Neural crest cell (in vitro differentiated cells): ENCODE measurements at places on chromosomes 7 and 10. TPM values are rescaled to one million over a fixed set of nuclear protein-coding genes. Genes with fewer than 3 reads are reported as not detected.

PAPSS2 gene
- total RNA-seq: 1.3 and 2.7 TPM in 2 replicates

DNA sequence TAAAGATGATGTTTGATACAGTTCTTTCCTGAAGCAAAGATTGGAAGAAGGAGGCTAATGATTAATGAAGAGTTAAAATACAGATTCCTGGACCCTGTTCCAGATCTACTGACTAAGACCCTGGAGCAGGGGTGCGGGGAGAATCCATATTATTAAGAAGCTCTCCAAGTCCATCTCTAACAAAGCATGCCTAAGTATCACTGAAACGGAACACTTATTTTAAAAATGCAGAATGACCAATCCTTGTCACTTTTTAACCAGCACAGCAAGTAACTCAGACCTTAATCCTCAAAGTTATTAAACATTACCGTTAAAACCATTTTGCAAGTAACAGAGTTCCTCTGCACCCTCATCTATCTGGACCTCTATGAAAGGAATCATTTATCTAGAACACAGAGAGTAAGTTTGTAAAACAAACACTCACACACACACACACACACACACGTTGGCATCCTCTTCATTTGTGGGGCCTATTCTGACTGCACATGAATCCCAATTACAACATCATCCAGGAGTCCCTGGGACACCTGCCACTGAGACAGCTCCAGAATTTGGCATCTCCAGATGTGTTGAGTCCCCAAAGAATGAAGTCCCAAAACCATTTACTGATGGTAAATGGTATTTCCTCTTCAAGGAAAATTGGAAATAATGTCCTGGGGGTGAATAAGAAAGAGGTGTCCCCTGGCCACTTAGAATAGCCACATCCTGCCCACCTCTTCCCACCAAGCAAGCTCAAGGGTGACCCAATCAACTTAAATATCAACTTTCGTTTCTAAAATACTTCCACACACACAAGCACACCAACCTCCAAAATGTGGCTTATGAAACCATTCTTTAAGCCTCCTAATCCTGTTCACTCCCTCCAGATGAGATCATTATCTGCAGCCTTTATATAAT, 117.5 kb downstream of the PARD3 start:
- peak overlapping the region; percentile 10 for H3K27ac ChIP-seq
- H3K4me1 ChIP-seq: peaks cover 35% of the 10 kb centered on the region
- H3K36me3 ChIP-seq: peaks cover 11% of the 10 kb centered on the region

DNA sequence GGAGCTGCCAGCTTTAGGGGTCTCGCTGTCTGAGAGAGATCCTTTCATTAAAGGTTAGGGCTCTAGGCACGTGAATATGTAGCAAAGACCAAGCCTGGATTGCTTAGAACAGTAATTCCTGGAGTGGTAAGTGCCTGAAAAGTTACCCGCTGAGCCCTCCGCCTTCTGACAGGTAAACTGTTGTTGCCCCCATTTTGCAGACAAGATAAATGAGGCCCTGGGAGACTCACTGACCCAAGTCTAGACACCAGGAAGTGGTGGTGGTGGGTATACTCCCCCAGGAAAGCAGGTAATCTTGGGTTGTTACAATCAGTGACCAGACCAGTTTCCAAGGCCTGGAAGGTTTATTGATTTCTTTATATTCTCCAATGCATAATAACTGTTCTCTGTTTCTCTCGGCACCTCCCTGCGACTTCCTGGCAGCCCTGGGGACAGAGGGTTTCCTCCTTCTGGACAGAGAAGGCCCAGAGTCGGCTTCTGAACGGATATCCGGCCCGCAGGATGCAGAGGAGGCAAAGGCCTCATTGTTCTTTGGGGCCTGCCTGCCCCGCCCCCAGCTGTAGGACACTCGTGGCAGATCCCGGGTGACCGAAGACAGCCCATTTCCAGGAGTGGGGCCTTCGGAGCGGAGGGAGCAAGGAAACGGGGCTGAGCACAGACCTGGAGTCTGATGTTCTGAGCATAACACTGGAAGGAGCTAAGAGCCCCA, 1.3 kb upstream of the GRK5 start:
- H3K27ac ChIP-seq: peak overlapping the region; percentile 98
- H3K27me3 ChIP-seq: no peaks in the 10 kb centered on the region
- peak overlapping the region; percentile 94 for H3K4me3 ChIP-seq

PRF1 gene
- not detected in 2 replicates for total RNA-seq

DNA sequence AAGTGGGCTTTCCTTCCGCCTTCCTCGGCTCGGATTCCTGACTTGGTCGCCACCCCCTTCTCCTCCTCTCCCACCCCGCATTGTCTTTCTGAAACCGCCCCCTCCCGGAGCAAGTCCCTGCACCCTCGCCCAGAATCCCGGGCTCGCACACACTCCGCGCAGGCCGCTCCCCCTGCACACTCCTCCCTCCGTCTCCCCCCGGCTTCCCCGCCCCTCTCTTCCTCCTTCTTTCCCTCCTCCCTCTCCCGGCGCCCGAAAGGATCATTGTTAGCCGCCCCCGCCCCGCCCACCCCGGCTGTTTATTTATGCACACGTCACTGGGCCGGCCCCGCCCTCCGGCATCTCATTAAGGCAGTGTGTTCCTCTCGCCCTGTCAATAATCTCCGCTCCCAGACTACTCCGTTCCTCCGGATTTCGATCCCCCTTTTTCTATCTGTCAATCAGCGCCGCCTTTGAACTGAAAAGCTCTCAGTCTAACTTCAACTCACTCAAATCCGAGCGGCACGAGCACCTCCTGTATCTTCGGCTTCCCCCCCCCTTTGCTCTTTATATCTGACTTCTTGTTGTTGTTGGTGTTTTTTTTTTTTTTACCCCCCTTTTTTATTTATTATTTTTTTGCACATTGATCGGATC, at the start of gene TCF7L2:
Gene TCF7L2 (plus strand): TSS at position 373 of the 633 bp plus-strand sequence. CDS start 510 bp downstream, outside the sequence.
- H3K4me1 ChIP-seq: peaks cover 57% of the 10 kb centered on the region
- H3K27me3 ChIP-seq: peaks cover 15% of the 10 kb centered on the region
- no peaks in the 10 kb centered on the region for H3K36me3 ChIP-seq
- H3K4me3 ChIP-seq: peak within 1 kb of the TSS; percentile 98
- peak within 1 kb of the TSS; percentile 100 for H3K27ac ChIP-seq
- DNase-seq: peak; percentile 90

GRCh38 chr10:72275351-72276012, 1.8 kb downstream of the DDIT4 start:
- DNase-seq: no peak
- peak overlapping the region; percentile 98 for H3K4me3 ChIP-seq
- H3K36me3 ChIP-seq: peaks cover 4% of the 10 kb centered on the region
- H3K27me3 ChIP-seq: no peaks in the 10 kb centered on the region
- peak overlapping the region; percentile 67 for H3K27ac ChIP-seq

RASSF4 gene
- total RNA-seq: 16.4 and 18.6 TPM in 2 replicates

GRCh38 chr7:87445897-87446296, 29.6 kb downstream of the ABCB4 start:
- H3K4me3 ChIP-seq: no peak overlapping the region
- DNase-seq: no peak
- no peaks in the 10 kb centered on the region for H3K27me3 ChIP-seq
- H3K36me3 ChIP-seq: peaks cover 12% of the 10 kb centered on the region

- H3K27me3 ChIP-seq: peaks cover 55% of the 10 kb centered on the region
- H3K36me3 ChIP-seq: no peaks in the 10 kb centered on the region
- no peak for DNase-seq
- no peak overlapping the region for H3K27ac ChIP-seq
- no peaks in the 10 kb centered on the region for H3K4me1 ChIP-seq
These were observed 238.1 kb downstream of the REEP3 start for GRCh38 chr10:63759335-63759734.

CYP2C19 gene
- not detected in 2 replicates for total RNA-seq

- H3K4me3 ChIP-seq: peak overlapping the region; percentile 98
- peaks cover 3% of the 10 kb centered on the region for H3K36me3 ChIP-seq
- H3K4me1 ChIP-seq: peaks cover 27% of the 10 kb centered on the region
- no peak for DNase-seq
- H3K27me3 ChIP-seq: no peaks in the 10 kb centered on the region
- H3K27ac ChIP-seq: peak overlapping the region; percentile 99
These were observed 669 bp upstream of the AP5Z1 start for GRCh38 chr7:4774658-4775249.

DNA sequence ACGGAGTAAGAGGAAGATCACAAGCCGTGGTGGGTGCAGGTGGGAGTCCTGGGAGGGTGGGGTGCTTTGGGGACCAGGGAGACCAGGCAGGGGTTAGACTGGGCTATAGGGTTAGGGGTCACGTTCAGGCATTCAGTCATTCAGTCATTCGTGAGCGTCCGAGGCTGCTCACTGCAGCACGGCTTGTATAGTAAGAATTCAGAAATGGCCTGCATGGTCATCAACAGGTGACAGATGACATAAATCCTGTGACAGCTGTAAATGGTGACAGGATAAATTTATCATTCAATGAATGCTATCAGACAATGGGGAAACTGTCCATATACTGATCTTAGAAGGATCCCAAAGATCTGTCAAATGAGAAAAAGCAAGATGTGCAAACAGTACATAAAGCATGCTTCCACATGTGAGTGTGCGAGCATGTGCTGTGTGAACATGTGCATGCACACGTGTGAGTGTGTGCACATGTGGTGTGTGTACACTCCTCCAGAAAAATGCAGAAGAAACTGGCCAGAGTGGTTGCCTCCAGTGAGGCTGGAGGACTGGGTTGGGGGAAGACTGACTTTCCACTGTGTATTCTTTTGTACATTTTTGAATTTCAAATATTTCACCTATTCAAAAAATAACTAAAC, 32.0 kb upstream of the SMARCD3 start:
- peaks cover 10% of the 10 kb centered on the region for H3K4me1 ChIP-seq
- H3K4me3 ChIP-seq: no peak overlapping the region
- no peak overlapping the region for H3K27ac ChIP-seq
- H3K36me3 ChIP-seq: no peaks in the 10 kb centered on the region
- H3K27me3 ChIP-seq: peaks cover 31% of the 10 kb centered on the region
- no peak for DNase-seq

IL2RA gene
- total RNA-seq: not detected in 2 replicates

HYAL4 gene
- not detected in 2 replicates for total RNA-seq

- no peaks in the 10 kb centered on the region for H3K36me3 ChIP-seq
- no peak overlapping the region for H3K4me3 ChIP-seq
- no peak for DNase-seq
- H3K4me1 ChIP-seq: no peaks in the 10 kb centered on the region
- peaks cover 2% of the 10 kb centered on the region for H3K27me3 ChIP-seq
- H3K27ac ChIP-seq: no peak overlapping the region
These were observed 23.3 kb downstream of the PODXL start for GRCh38 chr7:131533151-131533559.

SPDYE6 gene
- total RNA-seq: not detected in 2 replicates

DNA sequence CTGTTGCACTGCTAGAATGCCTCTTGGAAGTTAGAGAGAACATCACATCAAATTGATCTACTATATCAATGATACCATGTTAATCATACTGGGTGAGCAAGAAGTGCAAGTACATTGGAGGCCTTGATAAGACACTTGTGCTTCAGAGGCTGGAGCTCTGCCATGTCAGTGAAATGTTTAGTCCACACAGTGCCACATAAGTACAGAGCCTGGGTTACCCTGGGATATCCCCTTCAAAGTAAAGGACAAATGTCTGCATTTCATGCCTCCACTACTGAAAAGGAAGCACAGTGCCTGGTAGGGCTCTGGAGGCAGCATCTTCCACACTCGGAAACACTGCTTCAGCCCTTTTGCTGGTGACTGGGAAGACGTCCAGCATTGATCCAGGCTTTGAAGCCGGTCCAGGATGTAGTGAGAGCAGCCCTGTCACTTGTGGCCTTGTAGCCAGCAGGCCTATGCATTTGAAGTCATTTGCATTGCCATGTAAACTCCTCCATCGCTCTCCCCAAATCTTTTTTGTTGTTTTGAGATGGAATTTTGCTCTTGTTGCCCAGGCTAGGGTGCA, 15.7 kb upstream of the STN1 start:
- H3K4me3 ChIP-seq: no peak overlapping the region
- DNase-seq: no peak
- no peaks in the 10 kb centered on the region for H3K36me3 ChIP-seq
- H3K27ac ChIP-seq: no peak overlapping the region

GRCh38 chr7:127208860-127209259, 43.9 kb downstream of the GRM8 start:
- H3K4me1 ChIP-seq: no peaks in the 10 kb centered on the region
- H3K36me3 ChIP-seq: no peaks in the 10 kb centered on the region
- H3K27me3 ChIP-seq: peaks cover 21% of the 10 kb centered on the region

ENO4 gene
- total RNA-seq: 0.37 and 1.1 TPM in 2 replicates

GRM3 gene
- total RNA-seq: 2.9 and 3.4 TPM in 2 replicates

LIPF gene
- not detected in 2 replicates for total RNA-seq

DNA sequence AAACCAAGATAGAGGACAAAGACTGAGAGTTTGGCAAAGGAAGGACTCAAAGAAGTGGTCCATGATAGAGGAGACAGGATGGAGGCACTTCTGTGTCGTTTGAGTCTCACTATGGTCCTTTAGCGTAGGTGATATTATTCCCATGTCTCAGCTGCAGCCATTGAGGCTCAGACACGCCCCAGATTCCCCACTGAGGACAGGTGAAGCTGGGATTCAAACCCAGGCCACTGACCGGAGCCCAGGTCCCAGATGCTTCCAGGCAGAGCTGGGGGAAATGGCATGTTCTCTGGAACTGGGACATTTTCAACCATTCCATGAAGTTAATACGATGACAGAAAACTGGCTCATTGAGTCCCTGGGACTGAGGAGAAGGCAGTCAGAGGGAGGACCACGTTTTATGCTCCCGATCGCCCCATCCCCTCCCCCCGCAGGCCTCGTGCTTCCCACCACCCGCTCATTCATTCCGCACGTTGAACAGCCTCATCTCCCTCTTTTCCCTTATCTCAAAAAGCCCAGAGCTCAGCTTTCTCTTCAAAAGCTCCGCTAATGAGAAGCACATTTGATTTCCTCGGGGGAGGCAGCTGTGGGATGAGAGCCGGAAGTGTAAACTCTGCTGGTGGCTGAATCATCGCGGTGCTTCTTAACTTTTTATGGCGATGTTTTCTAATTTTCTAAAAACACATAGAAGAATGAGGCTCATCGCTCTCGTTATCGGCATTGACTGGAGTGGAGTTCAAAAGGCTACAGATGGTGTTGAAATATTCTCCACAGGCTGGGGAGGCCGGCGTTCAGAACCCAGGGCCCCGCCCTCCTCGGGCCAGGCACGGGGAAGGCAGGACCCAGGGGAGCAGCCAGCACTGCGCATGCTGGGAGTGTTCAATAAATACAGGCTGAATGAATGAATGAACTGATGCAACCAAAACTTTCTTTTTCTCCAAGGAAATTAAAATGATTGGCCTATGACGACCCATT, 64.0 kb downstream of the OAT start:
- H3K4me1 ChIP-seq: peaks cover 11% of the 10 kb centered on the region
- no peak for DNase-seq
- no peaks in the 10 kb centered on the region for H3K27me3 ChIP-seq

- no peak for DNase-seq
- no peaks in the 10 kb centered on the region for H3K36me3 ChIP-seq
- no peaks in the 10 kb centered on the region for H3K27me3 ChIP-seq
- H3K4me1 ChIP-seq: peaks cover 6% of the 10 kb centered on the region
- H3K27ac ChIP-seq: peak overlapping the region; percentile 51
These were observed 215.9 kb downstream of the PARD3 start for GRCh38 chr10:34599026-34599795.

DNA sequence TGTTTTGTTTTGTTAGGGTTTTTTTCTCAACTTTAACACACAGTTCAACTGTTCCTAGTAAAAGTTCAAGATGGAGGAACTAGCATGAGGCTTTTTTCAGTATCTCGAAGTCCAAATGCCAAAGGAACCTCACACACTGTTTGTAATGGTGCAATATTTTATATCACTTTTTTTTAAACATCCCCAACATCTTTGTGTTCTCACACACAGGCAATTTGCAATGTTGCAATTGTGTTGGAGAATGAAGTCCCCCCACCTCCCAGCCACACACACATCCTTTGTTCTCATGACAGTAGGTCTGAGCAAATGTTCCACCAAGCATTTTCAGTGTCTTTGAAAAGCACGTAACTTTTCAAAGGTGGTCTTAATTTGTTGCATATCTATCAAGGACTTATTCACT, 120.9 kb downstream of the TWIST1 start:
- no peaks in the 10 kb centered on the region for H3K36me3 ChIP-seq
- no peak overlapping the region for H3K4me3 ChIP-seq
- no peak overlapping the region for H3K27ac ChIP-seq
- no peaks in the 10 kb centered on the region for H3K27me3 ChIP-seq
